ENCODE measurements at places on chromosomes 1 and 21. TPM values are rescaled to one million over a fixed set of nuclear protein-coding genes. Genes with fewer than 3 reads are reported as not detected.

DEPDC1 gene
- not detected for polyA plus RNA-seq

MPZ gene
- polyA plus RNA-seq = not detected

OR2AK2 gene
- polyA plus RNA-seq = not detected

TAL1 gene
- polyA plus RNA-seq = not detected

ZBTB8OS gene
- 49.8 TPM for polyA plus RNA-seq

AMPD1 gene
- not detected for polyA plus RNA-seq

UTS2 gene
- polyA plus RNA-seq = not detected

PCP4 gene
- polyA plus RNA-seq = not detected

CR2 gene
- polyA plus RNA-seq = 13.3 TPM

PTGER3 gene
- polyA plus RNA-seq = not detected

Data from naive thymus-derived CD4-positive, alpha-beta T cell (primary cell).